NCI-H446 (cell line): ENCODE measurements at places on chromosomes 5 and 9.

GRCh38 chr5:42366051-42366450 lies 57.2 kb upstream of the GHR start:
- DNase-seq: no peak

- DNase-seq: no peak
Observed at GRCh38 chr5:78362220-78362619, 1.8 kb downstream of the SCAMP1 start.

GRCh38 chr9:16888594-16888993 lies 18.1 kb upstream of the BNC2 start:
- no peak for DNase-seq

DNA sequence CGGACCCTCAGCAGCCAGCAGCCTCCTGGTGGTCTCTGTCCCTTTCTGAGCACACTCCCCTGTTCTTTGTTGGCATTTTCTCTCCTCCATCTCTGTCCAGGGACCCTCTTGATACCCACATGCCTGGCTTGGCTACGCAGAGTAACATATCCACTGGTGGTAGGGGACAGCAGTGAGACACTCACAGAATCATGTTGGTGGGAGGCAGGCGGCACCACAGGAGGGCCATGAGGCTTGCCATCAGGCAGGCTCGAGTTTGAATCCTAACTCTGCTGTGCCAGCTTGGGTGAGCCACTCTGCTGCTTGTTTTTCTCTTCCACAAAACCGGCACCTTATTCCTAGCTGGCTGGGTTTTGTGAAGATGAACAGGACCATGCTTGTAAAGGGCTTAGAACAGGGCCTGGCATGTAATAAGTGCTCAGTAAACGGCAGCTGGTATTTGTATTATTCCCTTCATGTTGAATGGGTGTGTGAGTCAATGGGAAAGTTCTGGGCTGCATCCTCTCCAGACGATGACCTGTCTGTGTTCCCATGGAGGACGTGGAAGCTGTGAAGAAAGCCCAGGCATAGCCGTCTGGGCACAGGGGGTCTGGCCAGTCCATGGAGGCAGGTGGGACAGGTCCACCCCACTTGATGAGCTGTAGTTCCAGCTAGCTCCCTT lies 2.3 kb downstream of the COL27A1 start:
- DNase-seq: no peak

- no peak for DNase-seq
Observed at GRCh38 chr5:177008716-177009115, 2.1 kb upstream of the UIMC1 start.

- no peak for DNase-seq
Observed at GRCh38 chr5:159732220-159732619, 184.1 kb upstream of the ADRA1B start.

DNA sequence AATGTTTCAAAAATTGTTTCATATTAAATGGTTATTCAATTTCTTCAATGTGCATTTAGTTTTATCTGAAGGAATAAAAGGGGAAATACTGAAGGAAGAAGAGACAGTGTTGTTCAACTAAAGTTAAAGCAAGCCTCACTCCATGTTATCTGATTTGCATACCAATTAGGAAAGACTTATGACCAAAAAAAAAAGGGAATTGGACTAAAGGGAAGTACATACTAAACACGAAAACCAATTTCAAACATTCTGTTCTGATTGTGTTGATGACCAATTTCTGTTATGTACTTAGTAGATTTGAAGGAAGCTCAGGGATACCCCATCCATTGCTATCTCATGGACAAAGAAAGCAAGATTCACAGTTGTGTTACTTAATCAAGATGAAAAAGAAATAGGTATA lies 4.9 kb upstream of the GAPT start:
- no peak for DNase-seq

DNA sequence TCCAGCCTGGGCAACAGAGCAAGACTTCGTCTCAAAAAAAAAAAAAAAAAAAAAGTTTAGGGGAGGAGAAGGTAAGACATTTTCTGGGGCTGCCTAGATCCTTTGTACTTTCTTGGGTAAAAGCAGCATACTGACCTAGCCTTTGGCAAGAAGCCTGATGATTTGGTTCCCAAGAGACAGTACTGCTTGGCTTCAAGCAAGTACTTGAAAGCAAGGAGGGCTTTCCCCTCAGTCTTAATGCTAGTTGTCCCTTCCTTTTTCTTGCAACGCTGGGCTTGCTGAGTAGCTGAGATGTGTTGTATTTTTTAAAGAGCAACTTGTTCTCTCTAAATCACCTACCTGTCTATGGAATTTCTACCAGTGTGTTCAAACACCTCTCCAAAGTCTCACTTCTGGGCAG lies 76.2 kb downstream of the INSYN2B start:
- no peak for DNase-seq

DNA sequence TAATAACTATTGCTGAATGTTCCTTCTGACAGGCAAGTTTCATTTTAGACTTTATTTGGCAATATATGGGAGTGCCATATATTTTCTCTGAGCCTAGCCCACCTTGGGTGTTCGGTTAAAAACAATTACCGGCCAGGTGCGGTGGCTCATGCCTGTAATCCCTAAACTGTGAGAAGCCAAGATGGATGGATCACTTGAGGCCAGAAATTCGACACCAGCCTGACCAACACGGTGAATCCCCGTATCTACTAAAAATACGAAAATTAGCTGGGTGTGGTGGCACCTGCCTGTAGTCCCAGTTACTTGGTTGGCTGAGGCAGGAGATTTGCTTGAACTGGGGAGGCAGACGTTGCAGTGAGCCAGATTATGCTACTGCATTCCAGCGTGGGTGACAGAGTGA lies 47.9 kb downstream of the TNFSF15 start:
- no peak for DNase-seq

GRCh38 chr5:43699910-43700309 lies 96.9 kb downstream of the NNT start:
- DNase-seq: peak; percentile 35

- peak; percentile 55 for DNase-seq
Observed at GRCh38 chr5:6961837-6962635, 248.8 kb downstream of the TENT4A start.

GRCh38 chr5:123155446-123155960 lies 66.5 kb downstream of the PRDM6 start:
- DNase-seq: peak; percentile 39

- no peak for DNase-seq
Observed at GRCh38 chr9:21931428-21931827, 62.8 kb downstream of the CDKN2A start.

- DNase-seq: no peak
Observed at GRCh38 chr5:78253201-78253600, 41.3 kb downstream of the AP3B1 start.

GRCh38 chr9:33124751-33125381 lies 42.3 kb downstream of the B4GALT1 start:
- DNase-seq: no peak

GRCh38 chr5:57983426-57983825 lies 476.5 kb downstream of the PLK2 start:
- no peak for DNase-seq

DNA sequence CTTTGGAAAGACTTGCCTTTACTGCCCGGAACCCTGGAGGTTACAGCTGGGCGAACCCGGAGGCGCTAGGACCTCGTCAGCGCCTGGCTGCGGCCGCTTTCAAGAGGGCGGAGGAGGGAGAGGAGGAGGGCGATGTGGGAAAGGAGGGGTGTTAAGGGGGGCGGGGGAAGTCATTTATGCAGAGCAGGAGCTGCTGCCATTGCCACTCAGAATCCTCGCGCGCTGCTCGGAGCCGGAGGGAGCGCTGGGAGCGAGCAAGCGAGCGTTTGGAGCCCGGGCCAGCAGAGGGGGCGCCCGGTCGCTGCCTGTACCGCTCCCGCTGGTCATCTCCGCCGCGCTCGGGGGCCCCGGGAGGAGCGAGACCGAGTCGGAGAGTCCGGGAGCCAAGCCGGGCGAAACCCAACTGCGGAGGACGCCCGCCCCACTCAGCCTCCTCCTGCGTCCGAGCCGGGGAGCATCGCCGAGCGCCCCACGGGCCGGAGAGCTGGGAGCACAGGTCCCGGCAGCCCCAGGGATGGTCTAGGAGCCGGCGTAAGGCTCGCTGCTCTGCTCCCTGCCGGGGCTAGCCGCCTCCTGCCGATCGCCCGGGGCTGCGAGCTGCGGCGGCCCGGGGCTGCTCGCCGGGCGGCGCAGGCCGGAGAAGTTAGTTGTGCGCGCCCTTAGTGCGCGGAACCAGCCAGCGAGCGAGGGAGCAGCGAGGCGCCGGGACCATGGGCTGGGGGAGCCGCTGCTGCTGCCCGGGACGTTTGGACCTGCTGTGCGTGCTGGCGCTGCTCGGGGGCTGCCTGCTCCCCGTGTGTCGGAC lies at the start of gene PCSK5:
TSS of gene PCSK5 (plus strand) at position 202 of the 805 bp plus-strand sequence. CDS start at position 711, 509 bp downstream.
- no peak for DNase-seq
